ENCODE measurements at places on chromosomes 11 and 22. TPM values are rescaled to one million over a fixed set of nuclear protein-coding genes. Genes with fewer than 3 reads are reported as not detected.

DNA sequence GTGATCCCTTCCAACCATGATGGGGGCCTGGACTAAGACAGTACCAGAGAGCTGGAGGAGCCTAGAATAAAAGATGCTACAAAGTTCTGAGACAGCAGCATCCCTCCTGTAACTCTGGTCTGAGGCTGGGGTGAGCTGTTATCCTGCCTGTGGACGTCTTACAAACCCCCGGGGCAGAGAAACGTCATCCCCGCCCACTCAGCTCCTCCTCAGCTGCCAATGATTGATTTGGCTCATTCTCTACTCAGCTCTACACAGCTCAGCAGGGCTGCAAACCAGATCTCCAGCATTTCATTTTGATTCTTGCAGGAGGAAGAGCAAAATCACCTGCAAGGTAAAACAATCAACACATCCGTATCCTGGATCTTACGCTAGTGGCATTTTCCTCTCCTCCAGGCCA lies 55.5 kb downstream of the CSNK2A3 start:
- DNase-seq, result no peak

DNA sequence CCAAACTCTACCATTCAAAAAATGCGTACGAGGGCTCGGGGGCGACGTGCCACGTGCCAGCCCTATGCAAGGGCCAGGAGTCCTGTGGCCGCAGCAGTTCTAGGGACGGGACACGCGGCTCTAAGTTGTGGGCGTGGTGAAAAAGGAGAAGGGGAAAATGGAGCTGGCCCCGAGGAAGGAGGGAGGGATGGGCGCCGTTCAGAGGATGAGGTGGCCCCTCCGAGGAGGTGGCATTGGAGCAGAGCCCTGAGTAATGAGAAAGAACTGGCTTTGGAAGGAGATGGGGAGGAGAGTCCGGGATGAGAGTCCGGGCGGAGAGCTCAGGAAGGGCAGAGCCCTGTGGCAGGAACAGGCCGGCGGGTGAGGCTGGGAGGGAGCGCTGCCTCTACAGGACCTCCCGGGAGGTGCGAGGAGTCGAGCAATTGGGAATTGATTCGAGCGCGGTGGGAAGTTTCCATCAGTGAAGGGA lies 21.0 kb downstream of the OTUB1 start:
- DNase-seq, result no peak

DNA sequence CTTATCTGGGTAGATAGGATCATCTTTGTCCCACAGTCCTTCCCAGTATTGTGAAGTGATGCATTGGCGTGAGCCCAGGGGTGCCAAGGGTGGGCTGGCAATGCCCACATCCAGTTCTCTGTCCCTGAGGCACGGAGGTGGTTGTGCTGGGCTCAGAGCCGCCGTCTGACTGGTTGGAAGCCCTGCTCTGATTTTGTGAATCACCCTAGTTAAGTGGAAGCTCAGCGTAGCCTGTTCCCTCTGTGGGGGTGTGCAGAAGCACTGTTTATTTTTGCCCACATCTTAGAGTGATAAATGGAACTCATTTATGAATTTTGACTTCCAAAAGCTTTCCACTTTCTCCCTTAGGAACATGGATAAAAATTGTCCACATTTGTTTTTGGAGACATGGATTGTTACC lies 13.6 kb downstream of the BCR start:
- DNase-seq, result no peak

DNA sequence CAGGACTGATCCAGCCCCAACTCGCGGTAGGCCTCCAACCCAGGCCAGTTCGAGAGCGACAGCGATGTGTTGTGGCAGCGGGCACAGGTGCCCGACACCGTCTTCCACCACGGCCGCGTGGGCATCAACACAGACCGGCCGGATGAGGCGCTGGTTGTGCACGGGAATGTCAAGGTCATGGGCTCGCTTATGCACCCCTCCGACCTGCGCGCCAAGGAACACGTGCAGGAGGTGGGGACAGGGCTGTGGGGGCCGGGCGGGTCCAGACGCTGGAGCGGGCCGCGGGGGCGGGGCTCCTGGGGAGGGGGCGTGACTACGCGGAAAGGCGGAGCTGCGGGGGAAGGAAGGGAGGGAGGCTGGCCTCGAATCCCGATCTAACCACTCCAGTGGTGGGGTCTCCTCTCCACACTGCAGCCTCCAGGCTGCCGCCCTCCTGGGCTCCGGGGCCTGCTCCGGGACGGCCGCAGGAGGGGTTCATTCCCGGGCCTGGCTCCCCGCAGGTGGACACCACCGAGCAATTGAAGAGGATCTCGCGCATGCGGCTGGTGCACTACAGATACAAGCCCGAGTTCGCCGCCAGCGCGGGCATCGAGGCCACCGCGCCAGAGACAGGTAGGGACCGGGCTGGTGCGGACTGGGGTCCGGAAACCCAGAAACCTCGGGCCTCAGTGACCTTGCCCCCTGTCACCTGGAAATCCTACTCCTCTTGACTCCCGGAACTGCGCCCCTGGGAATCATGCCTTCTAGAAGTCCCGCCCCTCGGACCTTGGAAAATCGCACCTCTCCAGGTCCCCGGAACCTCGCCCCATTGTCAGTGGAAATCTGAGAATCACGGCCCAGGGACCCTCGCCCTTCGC lies 14.9 kb downstream of the TMEM258 start:
- DNase-seq, result peak; percentile 61

DNA sequence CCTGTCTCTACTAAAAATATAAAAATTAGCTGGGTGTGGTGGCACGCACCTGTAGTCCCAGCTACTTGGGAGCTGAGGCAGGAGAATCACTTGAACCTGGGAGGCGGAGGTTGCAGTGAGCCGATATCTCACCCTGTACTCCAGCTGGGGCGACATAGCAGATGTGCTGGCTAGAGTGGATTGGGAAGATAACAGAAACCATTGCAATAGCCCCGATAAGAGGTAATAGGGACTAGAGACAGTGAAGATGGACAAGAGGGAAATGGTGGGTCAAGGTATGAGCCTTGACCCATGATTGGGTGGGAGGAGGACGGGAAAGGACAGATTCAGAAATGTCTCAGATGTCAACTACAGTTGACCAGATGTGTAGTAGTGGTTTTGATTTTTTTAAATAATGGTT lies 6.1 kb downstream of the SWAP70 start:
- no peak for DNase-seq

- DNase-seq, result no peak
Measured at GRCh38 chr11:121415856-121416255, 36.3 kb upstream of the SORL1 start.

DNA sequence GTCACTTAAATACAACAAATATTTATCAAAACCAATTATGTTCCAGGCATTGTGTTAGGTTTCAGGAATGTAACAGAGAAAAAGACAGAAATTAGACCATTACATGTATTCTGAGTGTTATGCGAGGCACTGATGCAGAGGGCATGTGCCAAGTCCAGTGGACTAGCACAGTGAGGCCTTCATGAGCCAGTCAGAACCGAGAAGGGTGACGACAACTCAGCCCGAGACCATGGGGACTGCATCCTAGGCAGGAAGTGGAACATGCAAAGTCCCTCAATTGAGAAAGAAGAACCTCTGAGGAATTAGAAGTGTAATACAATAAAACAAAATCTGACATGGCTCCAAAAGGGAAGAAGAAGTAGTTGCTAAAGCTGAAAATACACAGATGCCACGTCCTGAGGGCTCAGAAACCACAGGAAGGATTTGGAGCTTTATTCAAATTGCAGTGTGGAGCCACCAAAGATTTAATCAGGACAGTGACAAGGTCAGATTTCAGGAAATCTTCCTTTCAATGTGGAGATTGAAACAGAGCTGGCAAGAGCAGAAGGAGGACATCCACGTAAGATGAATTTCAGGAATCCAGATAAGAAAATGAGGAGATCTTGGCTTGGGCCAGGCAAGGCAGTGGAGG lies 529.6 kb downstream of the NTM start:
- no peak for DNase-seq

DNA sequence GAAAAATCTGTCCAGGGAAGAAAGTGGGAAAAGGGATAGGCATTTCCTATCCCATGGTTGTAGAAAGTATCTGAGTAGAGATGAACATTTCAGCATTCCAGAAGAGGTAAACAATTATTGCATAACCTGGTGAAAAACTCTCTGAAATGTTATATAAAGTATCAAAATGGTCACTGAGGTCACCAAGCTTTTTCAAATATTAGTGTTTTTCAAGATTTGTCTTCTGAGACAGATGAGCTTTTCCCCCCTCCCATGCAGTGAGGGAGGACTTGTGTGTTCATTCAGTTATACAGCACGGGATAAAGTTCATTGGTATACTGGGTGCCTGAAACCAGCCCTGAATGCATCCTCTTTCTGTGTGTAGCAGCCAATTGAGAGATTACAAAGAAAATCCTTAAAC lies 1.9 kb upstream of the DEPDC7 start:
- no peak for DNase-seq

DNA sequence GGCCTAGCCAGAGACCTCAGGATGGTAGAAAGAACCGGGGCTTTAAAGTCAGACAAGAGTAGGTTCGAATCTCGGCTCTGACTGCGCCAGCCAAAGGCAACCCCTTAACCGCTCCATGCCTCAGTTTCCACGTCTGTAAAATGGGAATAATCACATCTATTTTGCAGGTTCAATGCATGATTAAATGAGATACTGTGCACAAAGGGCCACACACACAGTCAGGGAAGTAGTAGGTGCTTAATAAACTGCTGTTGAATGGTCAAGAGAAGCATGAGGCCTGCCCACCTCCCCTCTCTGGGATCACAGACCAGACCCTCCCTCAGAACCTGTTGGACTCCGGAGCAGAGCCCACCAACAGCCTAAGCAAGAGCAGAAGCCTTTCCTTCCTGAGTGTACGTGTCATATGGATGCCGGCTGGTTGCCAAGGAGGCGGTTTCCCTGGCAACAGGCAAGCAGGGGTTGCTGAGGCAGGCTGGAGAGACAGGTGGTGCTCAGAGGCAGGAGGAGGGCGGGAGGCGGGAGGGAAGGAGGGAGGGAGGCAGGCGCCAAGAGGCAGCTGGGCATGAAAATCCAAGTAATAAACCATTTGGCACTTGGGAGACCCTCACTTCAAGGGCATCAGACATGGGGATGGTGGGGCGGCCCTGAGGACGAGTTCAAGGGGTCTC lies 43.9 kb downstream of the NFAM1 start:
- no peak for DNase-seq

GRCh38 chr11:21475276-21475675 lies 717.6 kb upstream of the ANO5 start:
- no peak for DNase-seq

- no peak for DNase-seq
Measured at GRCh38 chr22:28833276-28833923, 33.0 kb upstream of the XBP1 start.

GRCh38 chr22:37621352-37621860 lies 12.8 kb downstream of the GGA1 start:
- no peak for DNase-seq

GRCh38 chr22:41568811-41569210 lies 8.0 kb downstream of the CSDC2 start:
- DNase-seq, result no peak

GRCh38 chr11:108906329-108906728 lies 241.5 kb downstream of the DDX10 start:
- no peak for DNase-seq

- DNase-seq, result no peak
Measured at GRCh38 chr22:29129808-29130140, 56.9 kb downstream of the KREMEN1 start.

DNA sequence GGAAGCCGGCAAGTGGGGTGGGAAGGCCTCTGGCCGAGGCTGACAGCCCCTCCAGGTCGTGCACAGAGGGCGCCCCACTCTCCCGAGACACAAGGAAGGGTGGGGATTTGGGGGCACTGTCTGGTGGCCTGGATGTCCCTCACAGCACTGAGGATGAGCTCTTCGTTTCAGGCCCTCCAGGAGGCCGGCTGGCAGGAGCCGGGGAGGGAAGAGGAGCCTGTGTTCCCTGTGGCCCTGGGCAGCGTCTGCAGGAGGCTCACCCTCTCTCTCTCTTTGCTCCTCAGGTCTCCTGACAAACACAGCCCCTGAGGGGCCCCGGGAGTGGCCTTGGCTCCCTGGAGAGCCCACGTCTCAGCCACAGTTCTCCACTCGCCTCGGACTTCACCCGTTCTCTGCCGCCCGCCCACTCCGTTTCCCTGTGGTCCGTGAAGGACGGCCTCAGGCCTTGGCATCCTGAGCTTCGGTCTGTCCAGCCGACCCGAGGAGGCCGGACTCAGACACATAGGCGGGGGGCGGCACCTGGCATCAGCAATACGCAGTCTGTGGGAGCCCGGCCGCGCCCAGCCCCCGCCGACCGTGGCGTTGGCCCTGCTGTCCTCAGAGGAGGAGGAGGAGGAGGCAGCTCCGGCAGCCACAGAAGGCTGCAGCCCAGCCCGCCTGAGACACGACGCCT lies 1078.0 kb downstream of the BRD1 start:
- DNase-seq, result no peak

DNA sequence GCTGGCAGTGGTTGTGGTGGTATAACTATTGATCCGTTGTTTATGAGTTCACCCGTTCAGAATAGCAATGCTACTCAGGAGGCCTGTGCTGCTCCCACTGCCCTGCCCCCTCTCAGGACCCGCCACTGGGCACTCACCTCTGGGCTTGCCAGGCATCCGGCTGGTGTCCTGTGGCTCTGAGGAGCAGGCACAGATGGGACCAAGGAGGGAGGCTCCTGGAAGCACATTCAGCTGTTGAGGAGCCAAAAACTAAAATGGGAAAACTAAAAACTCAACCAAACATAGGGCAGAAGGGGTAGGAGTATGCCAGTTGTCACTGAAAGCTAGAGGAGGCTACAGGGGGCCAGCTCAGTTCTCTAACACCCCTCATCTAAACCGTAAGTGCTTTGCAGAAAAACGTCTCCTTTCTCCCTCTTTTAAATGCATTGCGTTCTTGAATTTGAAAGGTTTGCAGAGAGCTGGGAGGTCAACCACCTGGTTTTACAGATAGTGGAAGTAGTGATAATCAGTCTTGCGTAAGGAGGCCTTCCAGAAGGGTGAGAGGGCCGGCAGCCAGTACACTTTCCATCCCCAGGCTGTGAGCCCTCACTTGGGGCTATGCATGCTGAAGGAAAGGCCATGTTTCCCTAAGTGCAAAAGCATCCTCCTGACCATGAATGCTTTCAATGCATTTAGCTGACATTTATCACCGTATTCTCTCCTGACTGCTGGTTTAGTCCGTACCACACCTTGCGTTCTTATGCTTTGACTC lies 547.4 kb downstream of the NTM start:
- no peak for DNase-seq

The SLC7A4 gene
- total RNA-seq, result 0.25 TPM

The FGF19 gene
- total RNA-seq, result not detected

The CSF2RB gene
- total RNA-seq, result 1.2 TPM

The SCUBE2 gene
- 1.1 TPM for total RNA-seq

The BTBD18 gene
- total RNA-seq, result not detected

The WNT7B gene
- 0.10 TPM for total RNA-seq

The ANO5 gene
- total RNA-seq, result 1.8 TPM

The CRYAB gene
- 5.1 TPM for total RNA-seq

The FXYD2 gene
- 9.3 TPM for total RNA-seq

The PLAAT5 gene
- total RNA-seq, result not detected
